ENCODE measurements at places on chromosomes 6 and 20.

- DNase-seq = no peak
Measured at GRCh38 chr6:70852667-70853246, 104.1 kb downstream of the B3GAT2 start.

GRCh38 chr6:47680051-47680450 is 18.3 kb upstream of the ADGRF4 start:
- DNase-seq = no peak

DNA sequence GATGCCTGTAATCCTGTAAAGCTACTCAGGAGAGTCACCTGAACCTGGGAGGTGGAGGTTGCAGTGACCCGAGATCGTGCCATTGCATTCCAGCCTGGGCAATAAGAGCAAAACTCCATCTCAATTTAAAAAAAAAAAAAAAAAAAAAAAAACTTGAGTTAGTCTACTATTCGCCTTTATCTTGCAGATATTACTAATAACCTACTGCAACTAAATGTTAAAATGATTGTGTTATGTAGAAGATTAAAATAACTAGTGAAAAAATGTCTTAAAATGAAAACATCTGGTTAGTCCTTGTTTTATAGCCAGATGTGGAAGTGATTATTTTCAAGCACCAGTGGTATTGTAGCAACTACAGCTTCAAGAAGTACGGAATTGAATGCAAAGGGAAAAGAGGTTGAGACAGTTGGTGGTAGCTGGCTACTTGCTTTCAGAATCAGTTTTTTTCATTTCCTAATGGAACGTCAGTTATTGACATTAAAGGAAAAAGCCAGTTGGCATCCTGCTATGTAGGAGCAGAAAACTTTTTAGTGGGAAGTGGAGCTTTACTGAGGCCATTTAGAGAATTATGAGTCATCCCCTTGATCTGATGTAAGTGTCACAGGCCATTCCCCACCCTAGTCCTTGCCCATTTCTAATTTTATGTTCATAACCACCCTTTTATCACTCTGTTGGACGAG is 43.8 kb upstream of the DYNLRB1 start:
- peak; percentile 41 for DNase-seq

GRCh38 chr6:12148841-12149240 is 136.7 kb downstream of the HIVEP1 start:
- DNase-seq = no peak

- DNase-seq = no peak
Measured at GRCh38 chr6:88605271-88605670, 358.1 kb downstream of the RNGTT start.

- DNase-seq = no peak
Measured at GRCh38 chr6:13289789-13290318, 38.5 kb downstream of the TBC1D7 start.

- no peak for DNase-seq
Measured at GRCh38 chr6:128979071-128979470, 96.1 kb downstream of the LAMA2 start.

DNA sequence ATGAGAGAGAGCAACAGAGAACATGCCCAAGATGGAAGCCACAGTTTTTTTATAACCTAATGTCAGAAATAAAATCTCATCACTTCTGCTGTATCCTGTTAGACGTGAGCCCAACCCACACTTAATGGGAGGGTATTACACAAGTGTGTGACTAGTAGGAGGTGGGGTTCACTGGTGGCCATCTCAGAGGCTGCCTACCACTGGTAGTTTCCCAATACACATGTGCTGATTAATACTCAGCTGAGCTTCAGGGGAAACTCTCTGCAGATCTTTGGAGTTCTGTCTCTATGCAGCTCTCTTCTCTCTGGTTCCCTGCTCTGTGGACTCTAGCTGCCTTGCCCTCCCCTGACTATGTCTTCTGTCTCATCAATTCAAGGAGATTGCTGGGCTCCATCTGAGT is 35.7 kb downstream of the CNBD2 start:
- DNase-seq = no peak

- peak; percentile 26 for DNase-seq
Measured at GRCh38 chr6:25481267-25481666, 170.7 kb upstream of the SCGN start.

DNA sequence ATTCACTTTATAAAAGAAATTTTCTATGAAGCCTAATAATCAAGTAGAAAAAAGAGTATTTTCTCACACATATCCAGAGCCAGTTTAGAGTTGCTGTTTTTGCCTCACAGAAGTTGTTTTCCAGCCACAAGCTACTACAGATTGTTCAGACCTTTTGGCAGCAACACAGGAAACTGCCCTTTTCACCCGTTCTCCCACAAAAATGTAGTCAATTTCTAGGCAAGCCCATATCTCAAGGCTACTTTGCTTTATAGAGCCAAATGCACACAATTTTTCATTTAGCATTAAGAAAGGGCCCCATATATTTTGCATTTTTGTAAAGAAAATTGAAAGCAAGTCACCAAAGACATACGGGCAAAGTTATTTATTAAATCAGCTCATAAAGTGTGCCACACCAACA is 49.5 kb downstream of the EPB41L2 start:
- DNase-seq = peak; percentile 54

DNA sequence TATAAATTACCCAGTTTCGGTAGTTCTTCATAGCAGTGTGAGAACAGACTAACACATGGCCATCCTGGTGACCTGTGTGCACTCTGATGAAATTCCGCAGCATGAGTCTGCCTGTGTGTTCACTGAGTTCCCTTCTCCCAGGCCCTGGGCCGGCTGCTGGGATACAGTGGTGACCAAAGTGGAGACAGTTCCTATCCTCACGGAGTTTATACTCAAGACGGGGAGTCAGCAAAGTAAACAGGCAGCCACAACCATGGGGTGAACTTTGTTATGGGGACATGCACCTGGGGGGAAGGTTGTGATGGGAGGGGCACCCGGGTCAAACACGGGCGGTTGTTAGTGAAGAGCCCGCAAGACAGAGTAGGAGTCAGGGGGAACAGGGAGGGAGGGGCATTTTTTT is 202.0 kb downstream of the CDH4 start:
- no peak for DNase-seq

DNA sequence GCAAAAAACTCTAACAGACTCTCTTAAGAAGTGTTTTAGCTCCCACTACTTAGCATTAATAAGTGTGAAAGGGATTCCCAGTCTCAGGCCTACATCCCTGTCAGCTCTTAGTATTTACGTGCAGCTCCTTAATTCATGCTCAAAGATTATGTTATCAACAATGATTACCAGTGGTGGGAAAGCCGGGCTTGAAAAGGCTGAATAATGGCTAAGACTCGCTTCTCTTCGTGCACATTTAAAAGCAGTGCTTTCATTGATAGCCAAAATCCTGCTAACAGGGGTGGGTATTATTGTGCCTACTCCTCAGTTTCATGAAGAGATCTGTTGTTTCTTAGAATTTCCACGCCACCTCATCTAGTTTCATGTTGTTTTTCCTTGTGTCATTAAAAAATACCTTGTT is 518.8 kb downstream of the GRIK2 start:
- peak; percentile 80 for DNase-seq

- DNase-seq = peak; percentile 88
Measured at GRCh38 chr6:5996714-5997419, 9.9 kb downstream of the NRN1 start.

- DNase-seq = no peak
Measured at GRCh38 chr6:163367497-163368183, 46.9 kb upstream of the QKI start.

- no peak for DNase-seq
Measured at GRCh38 chr6:45858691-45859090, 157.0 kb downstream of the CLIC5 start.

GRCh38 chr20:3839328-3839727 is 7.3 kb upstream of the MAVS start:
- no peak for DNase-seq

GRCh38 chr6:165931675-165932074 is 236.0 kb downstream of the TBXT start:
- no peak for DNase-seq

DNA sequence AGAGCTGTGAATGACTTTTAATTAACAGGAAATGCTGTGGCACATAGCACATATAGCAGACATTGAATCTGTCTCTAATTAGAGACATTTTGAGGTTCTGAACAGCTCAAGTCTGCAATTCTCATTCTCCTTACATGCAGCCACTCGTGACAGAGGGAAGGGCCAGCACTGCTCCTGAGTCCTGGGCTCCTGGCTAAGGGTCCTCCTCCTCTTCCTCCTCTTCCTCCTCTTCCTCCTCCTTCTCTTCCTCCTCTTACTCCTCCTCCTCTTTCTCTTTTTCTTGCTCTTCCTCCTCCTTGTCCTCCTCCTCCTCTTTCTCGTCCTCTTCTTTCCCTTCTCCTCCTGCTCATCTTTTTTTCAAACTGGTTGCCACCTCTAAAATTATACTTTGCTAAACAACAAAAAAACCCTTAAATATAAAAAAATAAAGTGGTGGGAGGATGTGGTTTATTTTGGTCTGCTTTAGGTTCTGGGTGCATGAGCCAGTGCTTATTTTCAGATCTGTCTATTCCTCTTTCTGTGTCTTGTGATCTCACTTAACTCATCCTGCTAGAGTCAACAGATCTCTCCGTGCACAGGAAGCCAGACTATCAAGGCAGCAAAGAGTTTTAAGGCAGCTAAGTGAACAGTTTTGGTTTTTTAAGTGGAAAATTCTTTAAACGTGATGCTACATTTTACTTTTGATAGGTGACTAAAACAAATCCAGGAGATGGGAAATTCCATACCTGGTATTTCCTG is 159.3 kb downstream of the CD83 start:
- DNase-seq = no peak

DNA sequence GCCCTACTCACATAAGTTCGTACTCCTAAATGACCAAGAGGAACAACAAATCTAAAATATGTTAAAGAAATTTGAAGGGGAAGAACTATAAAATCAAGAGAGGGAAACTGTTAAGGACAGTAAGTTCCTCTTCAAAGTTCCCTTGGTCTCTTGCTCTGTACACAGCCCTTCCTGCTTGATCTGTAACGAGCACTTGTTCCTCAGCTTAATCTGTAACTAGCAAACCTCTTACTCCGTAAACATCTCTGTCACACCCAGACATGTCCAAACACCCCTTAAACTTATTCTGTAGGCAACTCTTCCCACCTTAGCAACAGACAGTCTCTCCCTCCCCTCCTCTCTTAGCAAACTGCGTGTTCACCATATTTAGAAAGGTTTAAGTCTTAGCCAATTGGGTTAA is 29.9 kb downstream of the PLN start:
- DNase-seq = no peak
